ENCODE measurements at places on chromosomes 3 and 15. TPM values are rescaled to one million over a fixed set of nuclear protein-coding genes. Genes with fewer than 3 reads are reported as not detected.

DNA sequence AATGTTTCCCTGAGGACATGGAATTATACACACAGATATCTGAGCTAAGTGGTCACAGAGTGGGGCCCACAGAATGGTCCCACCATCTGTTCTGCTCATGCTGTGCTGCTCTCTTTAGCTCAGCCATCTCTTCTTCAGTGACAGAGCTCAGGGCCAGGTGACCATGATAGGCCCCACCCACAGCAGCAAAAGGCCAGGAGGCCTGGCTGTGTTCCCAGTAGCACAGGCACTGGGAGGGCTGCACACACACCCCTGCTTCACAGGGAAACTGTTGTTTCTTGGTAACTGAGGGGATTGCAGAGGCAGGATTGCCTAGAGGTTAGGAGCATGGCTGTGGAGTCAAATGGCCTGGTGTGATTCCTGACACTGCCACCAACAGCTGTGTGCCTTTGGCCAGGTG is 4.8 kb upstream of the FBXW12 start:
- DNase-seq: no peak

Gene FSD2
- 0.06 TPM for polyA plus RNA-seq

DNA sequence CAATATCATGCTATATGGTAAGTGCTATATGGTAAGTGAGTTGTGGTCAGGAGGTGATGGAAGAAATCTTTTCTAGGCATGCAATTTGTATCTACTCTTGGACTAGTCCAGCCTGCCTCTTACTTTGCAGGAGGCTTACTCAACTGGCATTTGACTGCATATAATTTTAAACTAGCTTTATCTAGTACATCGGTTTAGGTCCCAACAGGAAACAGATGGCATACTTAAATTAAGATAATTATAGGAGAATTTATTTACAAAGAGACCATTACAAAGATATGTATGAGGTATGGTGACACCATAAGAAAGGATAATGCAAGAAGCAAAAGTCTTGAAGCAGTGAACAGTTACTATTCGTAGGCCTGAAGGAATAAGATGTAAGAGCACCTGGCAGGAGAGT is 7.8 kb downstream of the SLC28A2 start:
- DNase-seq: no peak

Gene MST1R
- 1.5 TPM for polyA plus RNA-seq

- DNase-seq: no peak
These were observed 70.1 kb downstream of the NCEH1 start for GRCh38 chr3:172640751-172641150.

DNA sequence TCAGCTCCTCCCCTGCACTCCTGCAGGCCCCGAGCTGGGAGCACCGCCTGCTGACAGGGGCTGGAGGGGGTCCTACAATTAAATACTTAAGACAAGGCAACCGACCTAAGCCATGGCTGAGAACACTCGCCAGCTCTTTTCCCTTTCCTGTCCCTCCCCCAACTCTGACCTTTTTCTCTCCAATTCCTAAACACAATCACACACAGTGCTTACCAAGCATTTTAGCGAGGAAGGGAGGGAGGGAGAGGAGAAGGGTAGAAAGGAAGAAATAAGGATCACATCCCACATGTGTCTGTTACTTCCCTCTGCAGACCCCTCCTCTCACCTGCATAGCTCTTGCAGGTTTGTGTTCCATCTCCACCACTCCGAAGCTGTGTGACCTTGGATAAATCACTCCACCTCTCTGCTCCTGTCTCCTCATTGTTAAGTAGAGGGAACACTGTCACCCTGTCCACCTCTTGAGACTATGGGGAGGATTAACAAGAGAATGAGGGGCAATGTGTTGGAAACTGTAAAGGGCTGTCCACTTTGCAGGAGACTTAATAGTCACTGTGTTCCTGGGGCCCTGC is 63.6 kb downstream of the CYP11A1 start:
- no peak for DNase-seq

Data from renal cortex interstitium (tissue), 15 donors.